Vagina (tissue), 2 donors: ENCODE measurements at places on chromosomes 3 and 15.

DNA sequence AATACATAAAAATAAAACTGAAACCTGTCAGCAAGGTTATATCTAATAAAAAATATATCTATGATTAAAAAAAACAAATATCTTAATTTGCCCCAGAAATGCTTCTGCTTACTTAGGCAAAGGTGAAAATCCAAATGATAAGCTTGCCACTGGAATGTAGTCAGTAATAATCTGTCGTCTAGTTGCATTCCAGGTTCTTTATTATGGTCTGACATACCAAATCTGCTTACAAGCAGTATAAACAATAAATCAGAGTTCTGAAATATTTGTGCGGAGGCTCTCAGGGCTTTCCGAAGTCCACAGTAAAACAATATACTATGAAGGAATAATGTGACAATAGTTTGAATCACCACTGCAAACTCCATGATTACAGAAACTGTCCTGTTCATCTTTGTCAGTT, 1133.5 kb downstream of the ROBO1 start:
- DNase-seq = no peak

DNA sequence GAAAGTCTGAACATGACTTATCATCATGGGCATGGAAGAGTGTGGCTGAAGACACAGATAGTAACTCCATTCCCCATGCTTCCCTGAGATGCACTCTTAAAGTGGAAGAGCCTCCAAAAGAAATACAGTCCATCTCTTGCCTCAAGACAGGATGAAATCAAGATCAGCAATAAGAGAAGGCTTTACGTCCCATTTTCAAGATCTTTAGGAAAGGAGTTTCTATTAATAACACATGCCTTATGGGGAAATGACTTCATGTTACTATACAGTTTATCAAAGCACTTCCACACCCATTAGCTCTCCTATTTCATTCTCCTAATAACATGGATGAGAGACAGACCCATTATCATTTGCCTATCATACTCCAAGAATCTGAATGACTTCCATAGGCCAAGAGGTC, 6.1 kb upstream of the KBTBD12 start:
- DNase-seq = no peak

DNA sequence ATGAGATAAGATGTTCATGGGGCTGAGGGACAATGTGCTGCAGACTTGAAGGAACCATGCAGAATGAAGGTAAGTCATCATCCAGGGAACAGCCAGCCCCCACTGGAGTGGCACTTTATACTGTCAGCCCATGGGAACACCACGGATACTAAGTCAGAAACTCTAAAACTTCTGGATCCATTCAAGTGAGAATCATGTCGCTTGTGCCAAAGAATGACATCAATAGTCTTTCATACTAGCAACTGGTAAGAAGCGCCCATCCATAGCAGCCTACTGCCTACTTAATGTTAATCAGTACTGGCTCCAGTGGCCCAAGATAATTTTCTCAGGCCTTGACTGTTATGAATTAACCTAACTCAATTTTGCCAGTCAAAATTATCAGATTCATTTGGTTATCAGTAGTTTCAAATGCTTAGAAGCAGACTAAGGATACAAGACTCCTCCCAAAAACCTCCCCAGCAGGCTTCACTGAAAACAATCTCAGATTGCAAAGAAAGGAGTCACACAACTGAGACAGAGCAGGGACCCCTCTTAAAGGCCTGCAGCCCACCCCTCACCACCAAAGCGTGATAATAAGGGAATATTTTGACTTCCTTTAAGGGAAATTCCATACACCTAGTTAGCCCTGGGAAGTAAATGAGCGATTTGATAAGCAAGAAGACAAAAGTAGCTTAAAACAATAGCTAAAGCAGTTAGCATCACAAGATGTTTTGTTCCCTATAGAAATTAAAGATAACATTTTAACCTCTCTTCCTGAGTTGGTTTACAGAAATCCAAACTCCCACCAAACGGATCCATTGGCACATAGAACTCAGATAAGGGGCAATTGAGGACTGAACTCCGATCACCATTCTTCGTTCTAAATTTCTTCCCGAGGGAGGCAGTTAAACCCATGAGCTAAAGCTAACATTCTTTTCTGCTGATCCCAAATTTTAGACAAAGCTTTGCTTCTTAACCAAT, 98.8 kb downstream of the TGFBR2 start:
- no peak for DNase-seq

- no peak for DNase-seq
These were observed 676.0 kb downstream of the GRM7 start for GRCh38 chr3:7536921-7537320.

GRCh38 chr3:45599984-45600650, 5.6 kb downstream of the LIMD1 start:
- no peak for DNase-seq

DNA sequence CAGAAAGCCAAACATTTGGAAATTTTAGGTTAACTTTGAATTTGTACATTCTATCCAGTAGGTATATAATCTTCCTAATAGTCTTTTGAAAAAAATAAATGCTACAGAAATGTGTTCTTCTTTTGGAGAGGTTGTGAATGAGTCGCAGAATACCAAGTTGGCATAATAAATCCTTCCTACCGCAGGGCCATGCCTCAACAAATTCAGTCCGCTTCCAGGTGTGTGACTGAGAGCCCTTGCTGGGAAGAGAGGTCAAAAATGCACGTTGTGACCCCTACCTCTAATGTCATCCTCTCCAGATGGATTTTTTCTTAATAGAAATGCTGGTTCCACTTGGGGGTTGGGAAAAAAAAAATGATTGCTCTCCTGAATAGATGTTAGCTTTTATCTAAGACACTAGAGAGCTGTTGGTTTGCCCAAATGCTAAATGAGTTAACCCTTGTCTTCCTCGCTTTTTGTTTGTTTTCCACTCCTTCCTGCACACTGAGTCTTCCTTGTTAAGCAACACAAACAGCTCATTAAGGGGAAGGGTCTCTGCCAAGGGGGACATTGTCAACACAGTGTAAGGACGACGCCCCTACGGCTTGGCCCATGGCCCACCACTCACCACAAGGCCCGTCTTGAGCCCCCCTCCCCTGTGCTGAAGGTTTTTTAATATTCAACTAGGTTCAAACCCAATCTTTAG, 33.9 kb downstream of the RLBP1 start:
- no peak for DNase-seq

DNA sequence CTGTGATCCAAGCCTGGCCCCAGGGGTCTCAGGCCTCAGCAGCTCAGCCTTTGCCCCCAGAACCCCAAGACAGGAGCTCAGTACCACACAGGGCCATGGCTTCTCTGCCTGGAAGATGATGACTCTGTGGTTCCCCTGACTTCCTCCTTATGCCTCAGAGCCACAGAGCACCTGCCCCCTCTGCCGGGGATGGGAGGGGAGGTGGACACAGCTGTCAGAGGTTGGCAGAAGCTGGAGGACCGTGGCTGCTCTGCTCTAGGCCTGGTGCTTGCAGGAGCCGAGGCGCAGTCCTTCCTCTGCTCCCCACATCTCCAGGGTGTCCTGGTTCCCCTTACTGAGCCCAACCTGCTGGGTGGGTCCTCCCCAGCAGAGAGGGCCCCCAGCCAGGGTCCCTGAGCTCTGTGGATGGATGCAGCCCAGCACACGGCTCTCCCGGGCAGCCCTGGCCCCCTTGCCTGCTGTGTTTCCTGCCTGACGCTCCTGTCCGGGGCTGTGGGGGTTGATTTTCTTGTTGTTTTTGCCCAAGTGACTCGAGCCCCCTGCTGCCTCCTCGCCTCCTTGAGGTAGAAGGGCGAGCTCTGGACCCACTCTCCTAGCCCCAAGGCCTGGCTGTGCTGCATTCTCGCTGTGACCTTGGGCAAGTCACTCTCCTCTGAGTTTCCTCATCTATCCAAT, 36.6 kb downstream of the PSTPIP1 start:
- no peak for DNase-seq

DNA sequence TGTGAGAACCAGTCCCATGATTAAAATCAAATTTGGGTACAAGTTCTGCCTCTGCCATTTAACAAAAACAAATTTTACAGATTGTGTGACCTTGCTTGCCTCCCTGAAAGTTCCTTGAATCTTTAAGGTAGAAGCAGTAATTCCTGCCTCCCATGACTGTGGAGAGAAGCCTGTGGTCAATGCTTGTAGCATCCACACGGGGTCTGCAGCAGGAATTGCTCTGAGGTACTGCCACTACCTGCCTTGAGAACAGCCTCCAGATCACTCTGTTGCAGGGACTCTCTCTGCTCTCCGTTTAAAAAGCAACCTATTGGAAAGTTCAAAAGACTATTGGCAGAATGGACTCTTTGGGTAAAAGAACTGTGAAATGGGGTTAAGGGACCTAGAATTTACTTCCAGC, 75.9 kb downstream of the SST start:
- DNase-seq = no peak

- DNase-seq = no peak
These were observed 32.4 kb downstream of the SEC61A1 start for GRCh38 chr3:128084675-128085021.

- no peak for DNase-seq
These were observed 46.8 kb downstream of the PCCB start for GRCh38 chr3:136296960-136297359.

DNA sequence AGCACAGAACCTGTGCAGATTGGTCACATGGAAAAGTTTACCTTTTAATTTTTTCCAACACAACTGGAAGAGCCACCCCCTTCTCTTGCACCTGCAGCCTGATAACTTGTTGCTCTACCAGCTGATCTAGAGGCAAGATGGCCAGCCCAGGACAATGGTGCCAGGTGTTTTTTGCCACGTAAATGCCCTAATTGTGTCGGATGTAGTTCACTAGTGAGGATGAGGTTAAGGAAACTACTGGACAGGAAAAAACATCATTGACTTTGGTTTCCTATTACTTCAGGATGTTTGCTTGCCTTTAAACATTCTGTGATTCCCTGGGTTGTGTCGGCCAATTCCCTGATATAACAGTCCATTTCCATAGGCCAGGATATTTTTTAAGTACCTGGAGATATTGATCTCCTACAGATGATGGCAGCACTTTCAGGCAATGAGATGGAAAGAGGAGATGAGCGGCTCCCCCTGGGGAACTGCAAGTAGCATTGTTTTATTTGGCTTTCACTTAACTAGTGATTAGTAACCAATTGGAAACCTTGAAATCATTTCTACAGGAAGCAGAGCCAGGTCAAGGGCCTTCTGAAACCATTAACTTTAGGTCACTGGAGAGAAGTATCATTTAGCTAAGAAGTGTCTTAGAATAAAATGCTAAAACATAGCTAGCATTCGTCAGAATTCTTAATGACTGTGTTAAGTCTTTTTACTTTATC, 72.5 kb downstream of the OSBPL10 start:
- DNase-seq = no peak

- no peak for DNase-seq
These were observed 63.6 kb upstream of the TRAK1 start for GRCh38 chr3:42027571-42027970.

DNA sequence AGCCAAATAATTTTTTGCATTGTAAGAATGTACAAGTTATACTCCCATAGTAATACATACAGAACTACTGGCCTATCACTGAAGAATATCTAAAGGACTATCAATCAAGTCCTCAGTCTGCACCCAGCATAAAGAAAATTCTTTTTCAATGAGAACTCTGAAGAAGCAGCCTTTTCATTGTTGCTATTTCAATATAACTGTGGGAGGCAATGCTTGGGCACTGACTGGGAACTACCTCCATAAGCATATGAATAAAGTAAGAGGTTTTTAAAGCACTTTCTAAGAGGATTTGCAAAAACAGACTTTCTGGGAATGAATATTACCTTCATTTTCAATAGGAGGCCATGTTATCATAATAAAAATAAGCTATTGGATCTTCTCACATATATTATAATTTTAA, 24.6 kb upstream of the NECTIN3 start:
- no peak for DNase-seq

DNA sequence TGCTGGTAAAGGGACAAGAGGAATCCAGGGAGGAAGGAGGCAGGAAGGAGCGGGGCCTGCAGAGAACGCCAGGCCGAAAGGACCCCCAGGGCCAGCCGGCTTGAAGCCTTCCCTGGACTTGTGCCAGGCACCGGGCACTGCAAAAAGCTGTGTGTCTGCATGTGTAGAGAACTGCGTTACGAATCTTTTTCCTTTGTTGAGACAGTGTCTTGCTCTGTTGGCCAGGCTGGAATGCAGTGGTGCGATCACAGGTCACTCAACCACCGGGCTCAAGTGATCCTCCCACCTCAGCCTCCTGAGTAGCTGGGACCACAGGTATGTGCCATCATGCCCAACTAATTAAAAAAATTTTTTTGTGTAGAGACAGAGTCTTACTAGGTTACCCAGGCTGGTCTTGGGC, 17.0 kb upstream of the MUC4 start:
- DNase-seq = no peak

DNA sequence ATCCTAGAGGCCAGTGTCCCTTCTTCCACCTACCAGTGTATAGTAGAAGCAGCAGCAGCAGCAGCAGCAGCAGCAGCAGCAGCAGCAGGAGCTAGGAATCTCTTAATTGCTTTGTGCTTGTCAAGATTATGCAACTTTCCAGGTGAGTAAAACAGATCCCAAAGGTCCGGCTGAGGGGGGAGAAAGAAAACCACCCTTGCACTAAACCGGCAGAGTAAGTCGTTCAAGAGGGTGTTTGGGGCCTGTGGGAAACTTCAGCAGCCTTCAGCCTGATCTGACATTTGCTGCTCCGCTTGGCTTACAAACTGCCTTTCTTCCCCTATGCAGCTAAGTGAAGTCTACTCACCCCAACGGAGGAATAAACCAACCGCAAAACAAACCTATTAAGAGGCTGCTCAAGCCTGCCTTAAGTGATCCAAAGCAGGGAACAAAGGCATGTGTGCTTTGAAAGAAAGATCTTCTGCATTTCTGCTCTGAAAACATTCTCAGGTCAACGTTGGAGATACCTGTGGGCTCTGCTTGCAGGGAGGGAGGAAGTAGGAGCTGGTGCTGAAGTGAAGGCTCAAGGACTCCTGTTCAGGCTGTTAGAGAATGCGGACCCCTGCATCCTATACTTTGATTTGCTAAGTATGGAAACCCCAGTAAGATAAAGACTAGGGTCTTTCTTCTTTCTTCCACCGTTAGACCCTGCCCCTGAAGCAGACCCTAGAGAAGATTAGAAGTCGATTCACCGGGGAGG, 35.7 kb upstream of the DLG1 start:
- DNase-seq = no peak

GRCh38 chr3:21273259-21274025, 477.6 kb downstream of the ZNF385D start:
- no peak for DNase-seq

DNA sequence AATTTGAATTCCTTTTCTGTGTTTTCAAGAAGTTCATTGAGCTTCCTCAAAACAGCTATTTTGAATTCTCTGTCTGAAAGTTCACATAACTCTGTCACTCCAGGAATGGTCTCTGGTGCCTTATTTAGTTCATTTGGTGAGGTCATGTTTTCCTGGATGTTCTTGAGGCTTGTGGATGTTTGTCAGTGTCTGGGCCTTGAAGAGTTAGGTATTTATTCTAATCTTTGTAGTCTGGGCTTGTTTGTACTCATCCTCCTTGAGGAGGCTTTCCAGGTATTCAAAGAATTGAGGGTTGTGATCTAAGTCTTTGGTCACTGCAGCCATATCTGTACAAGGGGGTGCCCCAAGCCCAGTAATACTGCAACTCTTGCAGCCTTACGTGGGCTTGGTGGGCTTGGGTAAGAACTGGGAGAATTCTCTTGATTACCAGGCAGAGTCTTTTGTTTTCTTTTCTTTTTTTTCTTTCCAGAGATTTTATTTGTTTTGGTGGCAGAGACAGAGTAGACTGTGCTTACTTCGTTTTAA, 19.3 kb upstream of the CCNDBP1 start:
- no peak for DNase-seq
